ENCODE measurements at places on chromosomes 3 and 15.

DNA sequence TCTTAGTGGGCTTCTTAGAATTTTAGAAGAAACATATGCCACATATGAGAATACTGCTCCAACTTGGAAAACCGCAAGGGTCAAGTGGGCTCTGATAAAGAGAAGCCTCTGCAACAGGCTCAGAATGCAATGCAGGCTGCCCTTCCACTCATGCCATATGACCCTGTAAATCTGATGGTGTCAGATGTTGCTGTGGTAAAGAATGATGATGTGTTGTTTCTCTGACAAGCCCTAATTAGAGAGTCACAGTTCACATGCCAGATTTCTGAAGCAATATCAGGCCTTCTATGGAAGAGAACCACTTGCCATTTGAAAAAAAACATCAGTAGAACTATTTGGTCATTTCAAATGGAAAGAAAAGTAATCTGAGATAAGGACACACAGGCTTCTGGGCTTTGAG lies 749.6 kb downstream of the AGBL1 start:
- DNase-seq, result no peak

DNA sequence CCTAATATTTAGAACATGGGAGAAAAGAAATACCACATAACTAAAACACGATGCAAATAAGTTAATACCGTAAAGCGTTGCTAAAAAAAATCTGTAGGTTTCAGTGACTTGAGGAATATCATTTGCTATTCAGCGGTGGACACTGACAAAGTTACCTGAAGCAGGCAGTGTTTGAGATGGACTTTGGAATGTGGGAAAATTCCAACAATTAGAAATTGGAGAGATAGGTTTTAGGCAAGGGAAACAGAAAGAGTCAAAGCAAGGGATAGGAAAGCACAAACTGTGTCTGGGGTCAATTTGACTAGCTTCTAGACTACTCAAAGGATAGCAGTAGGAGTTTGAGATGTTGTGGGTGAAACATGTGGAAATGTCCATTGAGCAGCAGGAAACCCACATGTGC lies 173.0 kb downstream of the TIGIT start:
- no peak for DNase-seq

DNA sequence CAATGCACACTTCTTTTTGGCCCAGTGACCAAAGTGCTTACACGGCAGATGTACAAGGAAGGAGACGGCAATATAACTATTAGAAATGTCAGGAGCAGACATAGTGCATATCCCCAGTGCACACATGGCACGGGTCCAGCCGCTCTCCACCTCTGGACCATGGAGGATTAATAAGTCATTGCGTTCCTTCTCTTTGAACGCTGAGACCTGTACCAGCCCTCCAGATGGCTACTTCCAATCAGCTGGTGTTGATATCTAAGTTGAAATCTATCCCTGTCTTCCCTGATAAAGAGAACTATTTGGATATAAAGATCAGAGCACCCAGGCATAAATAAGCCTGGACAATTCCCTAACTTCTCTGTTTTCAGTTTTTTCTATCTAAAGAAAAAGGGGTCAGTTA lies 212.5 kb downstream of the CADPS start:
- no peak for DNase-seq

DNA sequence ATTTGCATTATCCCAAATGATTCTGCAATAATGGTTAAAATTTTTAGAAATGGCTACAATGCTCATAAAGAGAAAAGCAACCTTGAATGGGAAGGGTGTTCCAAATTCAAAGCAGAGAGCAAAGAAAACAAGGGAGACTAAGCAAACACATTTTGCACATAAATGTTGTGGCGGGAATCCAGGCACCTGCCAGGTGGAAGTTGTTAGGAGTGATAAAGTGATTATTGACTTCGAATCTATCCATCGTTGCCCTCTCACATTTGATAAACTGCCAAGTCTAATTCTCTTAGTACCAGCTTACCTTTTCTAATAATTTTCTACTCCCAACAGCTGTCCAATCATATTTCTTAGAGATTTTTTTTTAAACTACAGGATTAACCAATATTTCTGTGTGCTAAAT lies 244.5 kb downstream of the CACNA2D3 start:
- DNase-seq, result no peak

DNA sequence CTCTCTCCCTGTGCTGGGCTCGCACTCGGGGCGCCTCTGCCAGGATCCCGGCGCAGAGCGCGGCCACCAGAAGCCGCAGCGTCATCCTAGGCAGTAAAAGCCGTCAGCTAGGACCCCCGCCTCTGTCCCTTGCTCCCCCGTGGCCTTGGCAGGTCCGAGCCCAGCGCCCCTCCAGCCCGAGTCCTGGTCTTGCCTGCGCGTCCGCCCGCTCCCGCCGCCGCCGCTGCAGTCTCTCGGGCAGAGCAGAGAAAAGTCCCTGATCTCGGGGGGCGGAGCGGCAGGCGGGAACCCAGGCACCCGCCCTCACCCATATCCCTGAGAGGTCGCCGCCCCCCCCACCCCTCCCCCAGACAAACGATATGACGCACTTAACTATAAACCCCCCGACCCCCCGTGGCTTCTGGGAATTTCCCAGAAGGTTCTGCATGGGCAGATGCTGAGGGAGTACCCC lies at the start of gene COL7A1:
COL7A1 (minus strand) TSS at position 255 of the 451 bp plus-strand sequence; CDS start at position 85, 170 bp downstream.
- DNase-seq, result peak; percentile 7

DNA sequence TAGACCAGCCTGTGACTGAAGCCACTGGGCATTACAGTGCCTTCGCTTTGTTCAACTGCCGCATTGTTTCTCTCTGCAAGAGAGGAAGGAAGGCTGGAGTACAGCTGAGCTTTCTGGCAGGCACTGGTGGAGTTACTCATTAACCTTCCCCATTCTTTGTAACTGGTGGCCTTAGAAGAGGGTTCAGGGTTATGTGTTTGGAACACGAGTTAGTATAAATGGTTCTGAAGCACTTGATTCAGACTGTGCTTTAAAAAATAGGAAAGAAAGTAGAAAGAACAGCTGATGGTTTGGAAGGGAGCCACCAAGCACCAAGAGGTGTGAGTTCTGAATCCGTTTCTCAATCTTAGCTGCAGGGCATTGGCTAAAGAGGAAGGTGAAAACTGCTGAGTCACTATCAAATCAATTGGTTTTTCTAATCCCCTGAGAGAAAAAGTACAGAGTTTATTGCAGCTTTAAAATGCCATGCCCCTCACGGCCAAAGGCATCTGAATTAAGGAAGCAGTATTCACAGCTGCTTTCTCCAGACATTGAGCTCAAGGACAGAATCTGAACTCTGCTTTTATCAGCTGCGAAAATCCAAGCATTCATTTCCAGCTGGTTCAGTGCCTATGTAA lies 3.6 kb downstream of the HGD start:
- DNase-seq, result peak; percentile 32

DNA sequence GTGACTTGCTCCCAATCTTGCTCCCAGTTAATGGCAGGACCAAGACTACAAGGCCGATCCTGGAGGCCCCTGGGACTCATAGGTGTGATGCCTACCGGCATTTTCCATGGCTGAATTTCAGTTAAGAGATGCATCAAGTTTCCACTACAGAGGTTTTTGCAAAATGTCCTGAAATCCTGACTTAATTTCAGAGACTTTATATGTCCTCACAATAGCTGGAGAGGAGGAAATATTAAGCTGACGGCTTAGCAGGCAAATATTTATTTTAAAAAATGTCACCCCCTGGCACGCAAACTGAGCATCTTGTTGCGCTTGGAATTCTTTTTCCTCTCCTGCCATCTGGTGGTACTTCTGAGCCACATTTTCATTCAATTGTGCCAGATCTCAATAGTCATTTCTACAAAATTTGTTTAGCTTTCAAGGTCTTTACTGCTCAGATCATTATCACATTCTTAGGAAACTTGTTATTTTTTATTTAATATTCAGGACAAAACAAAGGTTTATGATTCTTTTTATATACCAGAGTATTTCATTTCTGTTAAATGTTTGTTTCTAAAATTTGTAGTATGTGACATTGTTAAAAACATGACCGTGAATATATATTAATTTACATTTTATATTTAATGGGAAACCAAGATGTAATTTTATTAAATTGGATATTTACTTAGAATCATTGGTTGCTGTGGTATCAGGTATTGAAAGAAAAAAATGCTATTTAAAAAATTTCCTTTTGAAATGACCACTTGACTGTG lies 189.2 kb upstream of the THRB start:
- peak; percentile 64 for DNase-seq

- no peak for DNase-seq
Observed at GRCh38 chr3:167909952-167910351, 174.4 kb downstream of the SERPINI1 start.

DNA sequence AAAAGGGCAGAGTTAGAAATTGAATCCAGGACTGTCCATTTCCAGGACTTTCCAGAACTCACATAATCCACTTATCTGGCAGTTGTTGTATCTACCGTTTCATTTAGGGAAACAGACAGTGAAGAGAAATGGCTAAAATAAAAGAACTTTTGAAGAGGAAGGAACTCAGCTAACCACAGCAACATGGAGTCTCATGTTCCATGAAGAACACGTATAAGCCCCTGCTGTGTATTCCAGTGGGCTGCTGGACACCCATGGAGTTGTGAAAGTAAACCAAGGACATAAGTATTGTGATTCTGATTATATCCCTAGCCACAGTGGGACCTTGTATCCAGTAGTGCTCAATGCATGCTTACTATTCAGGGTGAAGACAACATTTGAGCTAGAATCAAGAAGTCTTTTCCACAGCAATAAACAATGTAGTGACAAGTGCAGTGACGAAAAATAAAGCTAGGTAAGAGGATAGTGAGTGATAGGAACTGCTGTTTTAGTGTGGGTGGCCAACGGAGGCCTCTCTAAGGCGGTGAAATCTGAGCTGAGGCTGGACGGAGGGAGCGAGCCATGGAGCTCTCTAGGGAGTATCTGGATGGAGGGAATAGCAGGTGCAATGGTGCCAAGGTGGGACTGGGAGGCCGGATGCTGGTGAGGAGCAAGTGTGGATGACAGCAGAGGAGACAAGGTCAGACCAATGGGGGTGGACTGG lies 26.8 kb upstream of the TRH start:
- DNase-seq, result no peak

- DNase-seq, result no peak
Observed at GRCh38 chr15:65069779-65070546, 2.2 kb upstream of the RASL12 start.

GRCh38 chr15:35320158-35320780 lies 225.7 kb downstream of the DPH6 start:
- DNase-seq, result no peak

DNA sequence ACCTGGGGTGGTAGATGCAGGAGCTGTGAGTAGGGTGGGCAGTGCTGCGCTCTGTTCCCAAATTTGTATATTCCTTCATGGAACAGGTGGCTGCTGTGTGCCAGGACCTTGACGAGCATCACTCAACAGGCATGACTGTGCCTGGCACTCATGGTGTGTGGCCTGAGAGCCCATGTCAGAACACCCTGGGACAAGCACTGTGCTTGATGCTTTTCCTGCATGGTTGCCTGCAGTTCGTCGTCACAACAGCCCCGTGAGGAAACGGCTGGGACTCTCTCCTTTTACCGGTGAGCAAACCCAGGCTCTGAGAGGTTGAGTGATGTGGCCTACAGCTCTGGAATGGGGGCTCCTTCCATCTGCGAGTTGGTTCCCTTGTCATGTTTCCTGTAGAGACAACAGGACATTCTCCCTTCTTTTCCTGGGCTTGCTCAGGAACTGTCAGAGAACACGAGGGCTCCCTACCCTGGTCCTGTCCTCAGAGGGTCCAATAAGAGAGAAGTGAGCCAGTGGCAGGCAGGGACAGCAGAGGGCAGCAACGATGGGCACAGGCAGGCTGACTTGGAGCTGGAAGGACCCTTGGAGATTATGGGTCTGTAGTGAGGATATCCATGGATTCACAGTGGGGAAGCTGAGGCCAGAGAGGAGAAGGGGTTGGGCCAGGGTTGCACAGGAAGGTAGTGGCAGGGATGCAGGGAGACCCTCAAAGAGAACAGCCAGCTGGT lies 37.4 kb downstream of the PRKCD start:
- DNase-seq, result no peak

DNA sequence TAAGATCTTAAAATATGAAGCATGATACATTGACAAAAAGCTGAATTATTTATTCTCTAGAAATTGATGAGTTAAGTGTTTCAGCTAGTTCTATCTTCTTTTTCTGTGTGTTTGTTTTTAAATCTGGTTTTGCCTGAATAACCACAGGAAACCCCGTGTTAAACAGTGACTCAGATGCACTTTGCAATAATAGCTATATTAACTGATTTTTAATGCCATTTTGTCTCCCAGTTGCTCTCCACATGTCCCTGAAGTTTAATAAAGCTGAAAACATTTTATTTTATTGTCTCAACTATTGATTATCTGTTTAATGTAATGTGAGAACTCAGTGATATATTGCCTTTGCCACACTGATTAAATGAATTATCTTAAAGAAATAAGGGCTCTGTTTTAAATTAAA lies 42.8 kb upstream of the ROBO1 start:
- DNase-seq, result no peak

DNA sequence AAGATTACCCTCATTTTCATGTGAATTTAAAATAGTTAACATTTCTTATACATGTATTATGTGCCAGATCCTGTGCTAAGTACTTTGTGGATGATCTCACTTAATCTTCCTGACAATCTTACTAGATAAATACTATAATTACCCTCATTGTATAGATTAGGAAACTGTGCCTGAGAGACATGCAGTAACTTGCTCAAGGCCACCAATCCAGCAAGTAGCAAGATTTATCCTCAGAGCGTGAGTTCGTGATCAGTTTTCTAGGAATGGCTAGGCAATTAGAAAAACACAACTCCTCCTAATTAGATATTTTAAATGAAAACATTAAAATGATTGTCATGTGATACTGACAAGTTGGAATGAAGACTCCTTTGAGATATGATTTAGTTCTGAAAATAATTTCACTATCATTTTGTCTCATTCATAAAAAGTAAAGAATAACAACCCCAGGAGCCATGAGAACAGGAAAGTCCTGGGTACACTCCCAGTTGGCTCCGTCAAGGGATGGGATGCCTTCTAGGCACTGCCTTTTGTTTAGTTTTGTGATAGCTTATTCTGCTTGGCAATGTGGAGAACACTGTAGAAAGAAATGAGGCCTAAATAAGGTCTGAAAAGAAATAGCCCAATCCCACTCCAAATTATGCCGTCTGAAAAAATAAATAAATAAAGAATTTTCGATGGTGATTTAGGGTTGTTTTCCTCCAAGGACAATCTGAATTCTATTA lies 61.3 kb downstream of the FBN1 start:
- no peak for DNase-seq

DNA sequence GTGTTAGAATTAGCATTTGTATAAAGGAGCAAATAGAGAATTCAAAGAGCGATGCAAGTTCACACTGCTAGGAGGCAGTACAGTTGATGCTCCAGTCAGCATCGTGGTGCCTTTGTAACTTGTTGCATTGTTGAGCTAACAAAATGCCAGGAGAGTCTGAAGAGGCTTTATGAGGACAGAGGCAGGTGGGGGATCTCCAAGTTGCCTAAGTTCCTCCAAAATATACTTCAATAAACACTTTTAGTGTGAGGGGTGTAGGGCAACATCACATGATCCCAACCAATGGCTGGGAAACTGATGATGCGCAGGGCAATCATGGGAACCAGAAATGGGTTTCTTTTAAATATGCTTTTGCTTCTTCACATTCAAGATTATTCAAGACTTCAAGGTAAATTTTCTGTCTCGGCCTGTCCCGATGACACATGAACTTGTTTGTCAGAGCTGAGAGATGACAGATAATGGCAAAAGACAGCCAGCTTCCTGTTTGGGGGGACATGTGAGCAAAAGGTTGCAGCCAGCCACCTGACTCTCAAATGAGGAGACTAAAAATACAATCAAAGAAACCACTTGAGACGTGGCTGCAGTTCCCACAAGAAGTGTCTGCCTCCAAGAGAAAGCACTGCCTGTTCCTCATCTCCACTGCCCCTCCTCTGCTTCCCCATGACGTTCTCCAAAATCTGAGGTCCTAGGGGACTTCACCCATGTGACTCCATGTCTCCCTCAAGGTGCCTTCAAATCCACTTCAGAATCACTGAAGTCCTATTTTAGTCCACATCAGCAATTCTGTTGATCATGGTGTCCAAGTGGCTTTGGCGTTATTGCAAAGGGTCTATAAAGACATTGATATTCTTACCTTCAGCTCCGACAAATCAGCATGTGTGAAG lies 39.3 kb downstream of the KLHL6 start:
- no peak for DNase-seq

Measured in fibroblast of skin of left quadriceps (primary cell).